Activated CD4-positive, alpha-beta T cell treated with anti-CD3 and anti-CD28 coated beads for 4 hours (primary cell): ENCODE measurements at places on chromosomes 12 and 14.

- no peak for DNase-seq
These were observed 263.1 kb downstream of the LRIG3 start for GRCh38 chr12:58657190-58657589.

GRCh38 chr12:29396774-29397173, 15.8 kb upstream of the ERGIC2 start:
- no peak for DNase-seq

DNA sequence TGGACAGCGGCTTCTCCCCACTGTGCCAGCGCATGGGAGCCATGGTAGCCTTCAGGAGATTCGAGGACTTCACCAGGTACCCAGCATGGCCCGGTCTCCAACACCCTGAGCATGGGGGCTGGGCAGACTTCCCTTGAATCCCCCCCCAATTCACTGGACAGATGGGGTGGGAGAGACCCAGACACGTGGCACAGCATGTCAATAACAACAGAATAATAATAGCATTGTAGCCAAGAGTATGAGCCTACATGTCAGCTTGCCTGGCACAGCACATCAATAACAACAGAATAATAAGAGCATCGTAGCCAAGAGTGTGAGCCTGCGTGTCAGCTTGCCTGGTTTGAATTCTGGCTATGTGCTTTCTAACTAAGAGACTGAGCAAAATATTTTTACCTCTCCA, 76.4 kb downstream of the FOXN4 start:
- no peak for DNase-seq

- no peak for DNase-seq
These were observed 8.3 kb downstream of the IKZF4 start for GRCh38 chr12:56029166-56029519.

DNA sequence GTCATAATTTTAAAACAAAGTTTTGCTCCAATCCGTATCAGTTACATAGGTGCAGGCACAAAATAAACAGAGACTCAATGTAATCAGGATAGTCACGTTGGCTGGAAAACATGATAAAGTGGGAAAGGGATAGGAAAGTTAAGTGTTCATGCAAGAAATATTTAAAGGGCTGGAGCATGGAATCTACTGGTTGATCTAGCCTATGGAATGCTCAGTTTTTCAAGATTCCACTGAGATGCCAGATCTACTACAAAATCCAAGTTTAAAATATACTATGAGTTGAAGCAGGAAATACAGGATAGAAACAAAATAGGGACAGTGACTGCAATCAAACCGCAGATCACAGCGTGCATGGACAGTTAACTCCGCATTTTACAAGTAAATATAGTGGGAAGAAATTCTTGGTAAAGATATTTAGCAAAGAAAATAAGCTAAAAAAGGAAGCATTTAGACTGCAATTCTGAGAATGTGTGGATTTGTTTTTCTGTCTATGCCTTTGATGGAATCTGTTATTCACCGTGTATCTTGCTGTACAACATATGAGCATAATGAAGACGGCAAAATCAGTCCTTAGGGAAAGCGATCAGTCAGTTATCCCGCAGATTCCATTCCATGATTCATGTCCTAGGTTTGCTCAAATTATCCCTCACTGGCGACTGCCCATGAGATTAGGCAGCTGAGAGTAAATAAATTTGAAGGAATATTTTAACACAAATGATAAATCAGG, 1044.3 kb downstream of the FLRT2 start:
- DNase-seq: no peak

DNA sequence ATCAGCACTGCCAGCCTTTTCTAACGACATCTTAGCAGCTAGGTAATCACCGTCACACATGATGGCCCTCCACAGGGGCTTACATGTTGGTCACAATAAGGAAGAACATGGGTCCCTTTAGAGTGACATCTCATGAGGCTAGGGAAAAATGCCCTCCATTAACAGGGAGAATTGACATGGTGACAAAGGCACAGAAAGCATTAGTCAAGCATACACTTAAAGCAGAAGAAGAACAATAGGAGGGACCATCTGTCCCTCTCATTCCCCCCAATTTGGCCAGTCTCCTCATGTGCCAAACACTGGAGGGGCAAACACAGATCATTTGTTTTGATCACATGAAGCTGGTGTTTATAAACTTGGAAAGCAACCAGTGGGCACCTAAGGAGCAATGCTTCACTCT, 78.0 kb downstream of the GRIP1 start:
- no peak for DNase-seq

DNA sequence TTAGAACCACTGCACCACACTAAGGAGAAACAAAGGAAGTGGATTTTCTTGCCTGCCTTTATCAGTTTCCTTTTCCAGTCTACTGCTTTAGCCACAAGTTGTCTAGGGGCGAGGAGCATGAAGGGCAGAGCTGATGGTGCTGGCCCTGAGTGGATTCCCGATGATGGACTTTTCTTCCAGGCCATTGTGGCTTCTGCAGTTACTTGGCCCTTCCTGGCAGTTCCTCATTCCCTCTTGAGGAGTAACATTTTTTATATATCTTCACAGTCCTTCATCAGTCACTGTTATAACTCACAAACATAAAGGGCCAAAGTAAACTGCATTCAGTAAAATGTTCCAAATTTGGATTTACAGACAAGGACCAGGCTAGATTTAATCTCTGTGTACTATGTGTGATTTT, 61.2 kb upstream of the SRSF5 start:
- DNase-seq: no peak
